Dermis microvascular lymphatic vessel endothelial cell (primary cell): ENCODE measurements at places on chromosomes 4 and X.

DNA sequence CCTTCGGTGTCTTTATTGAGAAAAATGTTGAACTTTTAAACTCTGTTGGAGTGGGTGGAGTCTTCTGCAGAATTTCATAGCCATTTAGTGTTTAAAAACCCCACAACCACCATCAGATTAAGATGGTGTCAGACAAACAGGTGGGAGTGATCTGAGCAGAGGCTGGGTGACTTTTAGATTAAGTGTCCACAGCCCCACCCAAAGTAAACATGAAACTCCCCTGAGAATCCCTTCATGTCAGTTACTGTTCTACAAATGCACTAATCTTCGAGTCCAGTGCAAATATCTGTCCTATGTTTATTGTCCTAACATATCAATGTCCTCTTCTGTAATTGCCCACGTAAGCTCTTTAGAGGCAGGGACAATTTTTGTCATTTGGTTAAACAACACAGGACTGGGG lies 175.6 kb upstream of the RBPJ start:
- no peak for DNase-seq

DNA sequence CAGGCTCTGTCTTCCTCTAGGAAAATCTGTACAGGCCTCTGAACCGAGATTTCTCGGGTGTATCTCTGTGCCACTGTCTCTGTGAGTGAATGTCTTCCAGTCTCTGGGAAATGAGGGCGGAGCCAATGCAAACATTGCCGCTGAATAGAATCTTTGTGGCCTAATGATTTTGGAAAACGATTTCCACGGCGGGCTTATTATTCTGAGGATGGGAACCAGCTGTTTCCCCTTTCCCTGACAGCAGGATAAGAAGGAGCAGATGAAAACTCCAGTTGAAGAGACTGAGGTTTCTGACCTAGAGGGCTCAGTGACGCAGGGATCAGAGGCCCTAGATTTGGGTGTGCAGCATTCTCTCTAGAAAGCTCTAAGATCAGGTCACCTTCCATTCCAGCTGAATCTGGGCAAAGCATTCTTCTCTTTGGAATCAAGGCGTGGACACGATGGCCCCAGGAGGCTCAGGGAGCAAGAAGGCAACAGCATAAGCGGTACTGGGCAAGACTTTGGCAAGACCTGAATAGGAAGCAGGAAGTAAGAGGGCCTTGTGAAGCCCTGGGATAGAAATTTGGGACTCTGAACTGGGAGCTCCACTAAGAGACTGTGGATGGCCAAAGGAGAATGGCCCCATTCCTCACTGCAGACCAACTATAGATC lies 47.3 kb downstream of the PJA1 start:
- no peak for DNase-seq

DNA sequence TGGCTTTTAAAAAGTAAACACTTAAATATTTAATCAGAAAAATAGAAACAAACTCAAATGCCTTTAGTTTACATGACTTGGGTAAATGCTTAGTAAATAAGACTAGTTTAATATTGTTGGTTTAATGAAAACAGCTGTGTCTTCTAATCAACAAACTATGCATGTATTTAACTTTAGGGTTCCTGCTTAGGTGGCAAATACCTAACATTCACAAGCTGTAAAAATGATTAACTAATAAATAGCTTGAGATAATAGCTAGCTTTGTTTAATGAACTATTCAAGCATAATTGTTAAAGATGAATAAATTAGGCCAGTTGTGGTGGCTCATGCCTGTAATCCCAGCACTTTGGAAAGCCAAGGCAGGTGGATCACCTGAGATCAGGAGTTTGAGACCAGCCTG lies 30.0 kb upstream of the USP46 start:
- DNase-seq = no peak

DNA sequence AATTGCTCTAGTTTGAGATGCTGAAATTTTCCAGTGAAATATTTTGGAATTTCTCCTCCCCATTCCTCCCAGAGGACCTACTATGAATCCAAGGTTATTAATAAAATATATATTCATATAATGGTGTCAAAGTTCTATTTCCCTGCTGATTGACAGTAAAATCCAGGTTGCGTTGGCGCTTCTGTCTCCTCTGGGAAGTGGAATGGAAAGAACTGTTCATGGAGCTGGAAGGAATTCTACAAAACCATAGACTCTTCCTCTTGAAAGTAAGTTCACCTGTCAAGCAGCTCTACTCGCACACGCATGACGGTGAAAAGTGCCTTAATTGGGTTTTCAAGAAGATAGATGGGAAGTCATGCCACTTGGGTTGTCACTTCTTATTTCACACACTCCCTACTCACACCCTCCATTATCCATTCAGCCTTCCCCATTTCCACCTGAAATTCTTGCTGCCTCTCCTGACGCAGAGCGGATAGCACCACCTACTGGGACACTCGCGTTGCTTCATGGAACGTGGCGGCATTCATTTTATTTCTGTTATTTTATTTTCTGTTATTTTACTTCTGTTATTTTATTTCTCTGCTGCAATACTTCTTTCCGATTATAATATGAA lies 351.6 kb downstream of the NLGN4X start:
- DNase-seq = no peak

- peak; percentile 53 for DNase-seq
Measured at GRCh38 chrX:24259544-24260240, 54.2 kb downstream of the SUPT20HL2 start.

DNA sequence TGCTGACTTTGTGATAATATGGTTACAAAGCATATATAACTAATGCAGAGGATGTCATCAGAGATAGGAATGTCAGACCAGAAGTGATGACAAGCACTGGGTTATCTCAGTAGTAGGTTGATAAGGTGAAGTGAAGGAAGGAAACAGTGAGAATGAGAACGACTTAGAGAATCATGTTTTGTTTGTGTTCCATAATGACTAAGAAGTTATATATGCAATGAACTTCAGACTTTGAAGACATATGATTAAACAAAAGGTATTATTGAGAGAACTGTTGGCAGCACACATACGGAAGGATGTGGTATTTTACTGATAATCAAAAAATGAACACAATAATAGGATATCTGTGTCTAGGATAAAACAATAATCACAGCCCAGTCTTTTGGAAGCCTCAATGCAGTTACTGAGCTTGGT lies 18.3 kb upstream of the HHIP start:
- peak; percentile 80 for DNase-seq

GRCh38 chr4:7822877-7823276 lies 116.8 kb downstream of the AFAP1 start:
- no peak for DNase-seq

- no peak for DNase-seq
Measured at GRCh38 chr4:95000076-95000648, 242.4 kb downstream of the BMPR1B start.

DNA sequence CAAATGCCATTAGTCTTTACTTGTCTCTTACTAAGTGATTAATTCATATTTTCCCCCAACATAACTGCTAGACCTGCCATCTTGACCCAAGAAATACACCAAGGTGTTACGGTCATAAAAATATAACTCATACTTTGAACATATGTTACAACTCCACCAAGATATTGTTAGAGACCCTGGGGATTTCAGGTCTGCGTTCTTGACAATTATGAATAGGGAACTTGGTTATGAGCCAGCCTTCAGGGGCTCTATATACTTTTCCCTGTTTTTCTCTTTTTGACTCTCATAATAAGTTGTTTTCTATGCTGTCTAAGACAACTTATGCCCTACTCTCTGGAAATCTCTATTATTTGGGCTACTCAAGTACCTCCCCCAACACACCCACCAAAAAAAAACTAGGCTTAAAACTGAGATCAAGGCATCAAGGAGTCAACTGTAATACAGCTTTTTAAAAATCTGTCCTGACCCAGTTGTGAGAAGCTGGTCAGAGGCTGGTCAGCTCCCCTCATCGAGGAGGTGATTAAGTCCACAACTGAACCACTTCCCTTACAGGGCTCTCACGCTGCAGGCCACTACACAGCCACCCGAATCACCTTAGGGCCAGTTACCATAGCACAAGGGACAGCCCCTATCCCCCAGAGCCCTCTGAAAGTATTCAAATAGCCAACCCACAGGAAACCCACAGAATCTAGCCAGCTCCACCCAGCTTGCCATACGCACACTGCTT lies 10.5 kb upstream of the TLR3 start:
- DNase-seq = no peak

DNA sequence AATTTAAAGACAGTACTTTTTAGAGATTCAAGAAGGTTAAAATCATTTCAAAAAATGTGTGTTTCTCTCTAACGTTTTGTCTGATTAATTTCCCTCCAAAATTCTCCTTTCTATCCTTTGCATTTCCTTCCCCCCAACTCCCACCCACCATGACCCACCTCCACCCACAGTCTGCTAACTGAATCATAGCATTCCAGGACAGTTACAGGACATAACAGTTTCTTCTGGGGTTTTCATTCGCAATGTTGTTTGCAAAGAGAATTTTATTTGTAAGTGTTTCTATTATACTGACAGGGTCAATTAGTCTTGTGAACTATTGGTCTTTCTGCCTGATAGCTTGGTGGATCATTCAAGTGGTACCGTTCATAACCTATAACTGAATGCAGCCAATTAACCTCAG lies 53.7 kb downstream of the ANAPC10 start:
- no peak for DNase-seq

DNA sequence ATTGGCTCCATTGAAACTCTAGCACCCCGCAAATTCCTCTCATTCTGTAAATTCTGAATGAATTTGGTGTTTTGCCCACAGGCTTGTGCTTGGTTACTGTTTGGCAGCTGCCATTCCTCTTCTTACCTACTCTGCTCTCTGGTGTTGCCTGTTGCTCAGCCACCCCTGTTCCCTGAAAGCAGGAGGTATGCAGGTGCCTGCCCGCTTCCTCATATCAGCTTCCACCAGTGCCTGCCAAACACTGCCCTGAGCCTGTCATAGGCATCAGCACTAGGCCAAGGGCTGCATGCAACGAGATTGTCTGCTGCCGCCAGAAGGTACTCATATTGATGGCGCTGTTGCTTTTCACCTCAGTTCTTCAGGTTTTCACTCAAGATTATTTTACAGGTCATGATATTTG lies 978.1 kb downstream of the C4orf33 start:
- DNase-seq = no peak

DNA sequence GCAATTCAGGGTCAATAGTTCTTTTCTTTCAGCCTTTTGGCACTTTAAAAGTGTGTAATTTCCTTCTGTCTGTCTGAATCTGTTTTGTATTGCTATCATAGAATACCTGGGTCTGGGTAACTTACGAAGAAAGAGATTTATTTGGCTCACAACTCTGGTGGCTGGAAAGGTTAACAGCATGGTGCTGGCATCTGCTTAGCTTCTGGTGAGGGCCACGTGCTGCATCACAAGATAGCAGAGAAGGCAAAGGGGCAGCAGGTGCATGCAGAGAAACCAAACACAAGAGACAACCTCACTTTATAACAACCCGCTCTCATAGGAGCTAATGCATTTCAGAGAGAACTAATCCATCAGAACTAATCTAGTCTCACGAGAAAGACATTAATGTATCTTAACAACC lies 18.8 kb downstream of the RGN start:
- DNase-seq = no peak

- no peak for DNase-seq
Measured at GRCh38 chrX:136199365-136199764, 51.8 kb downstream of the MAP7D3 start.

DNA sequence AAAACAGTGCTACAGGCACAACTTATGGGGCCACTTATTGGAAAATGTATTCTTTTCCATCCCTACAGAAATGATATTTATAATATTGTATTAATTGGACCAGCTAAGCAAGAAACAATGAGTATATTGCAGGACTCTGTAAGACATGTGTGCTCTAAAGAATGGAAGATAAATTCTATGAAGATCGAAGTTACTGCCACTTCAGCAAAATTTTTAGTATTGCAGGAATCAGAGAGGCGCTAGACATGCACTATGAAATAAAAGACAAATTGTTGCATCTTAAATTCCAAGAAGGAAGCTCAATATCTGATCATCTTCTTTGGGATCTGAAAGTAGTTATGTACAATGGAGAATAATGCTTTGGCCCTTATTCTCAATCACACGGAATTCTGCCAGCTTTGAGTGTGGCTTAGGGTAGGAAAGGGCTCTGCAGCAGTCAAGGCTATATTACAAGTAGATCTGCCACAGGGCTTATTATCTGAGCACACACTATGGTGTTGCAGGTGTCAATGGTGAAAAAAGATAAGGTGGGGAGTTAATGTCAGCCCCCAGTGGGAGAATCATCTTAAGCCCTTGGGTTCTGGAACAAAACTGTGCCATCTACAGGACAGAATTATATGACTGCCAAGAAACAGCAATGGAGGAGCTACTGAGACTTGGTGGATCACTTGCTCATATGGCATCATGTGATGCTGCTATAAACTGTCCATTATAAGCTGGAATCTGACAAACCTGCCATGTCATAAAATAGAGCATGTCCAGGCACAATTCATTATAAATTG lies 334.0 kb upstream of the NDST3 start:
- no peak for DNase-seq

DNA sequence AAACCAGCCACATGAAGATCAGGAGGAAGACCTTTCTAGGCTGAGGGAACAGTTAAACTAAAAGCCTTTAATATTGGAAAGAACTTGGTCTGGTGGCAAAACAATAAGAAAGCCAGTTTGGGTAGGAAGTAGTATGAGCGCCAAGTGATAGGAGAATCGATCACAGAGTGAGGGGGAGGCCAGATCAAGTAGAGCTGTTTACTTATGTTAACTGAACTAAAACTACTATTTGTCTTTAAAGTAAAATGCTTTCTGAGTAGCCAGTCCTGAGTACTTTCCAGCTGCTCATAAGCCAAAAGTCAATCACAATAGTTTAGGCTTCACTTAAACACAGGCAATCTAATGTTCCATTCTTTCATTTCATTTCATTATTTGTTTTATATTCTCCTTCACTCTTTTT lies 62.8 kb upstream of the RPA4 start:
- no peak for DNase-seq

- DNase-seq = no peak
Measured at GRCh38 chr4:181166742-181167399, 1076.3 kb upstream of the TENM3 start.
